A549 treated with Mapracorat at 1 μM for 4 hours (cell line): ENCODE measurements at places on chromosomes 12 and 14. TPM values are rescaled to one million over a fixed set of nuclear protein-coding genes. Genes with fewer than 3 reads are reported as not detected.

Gene HHIPL1
- 0.13 to 0.22 TPM (median 0.17 TPM) in 5 replicates for total RNA-seq

Gene C14orf119
- 85.6 to 107 TPM (median 97.5 TPM) in 5 replicates for total RNA-seq

Gene CLEC4C
- not detected in 5 replicates for total RNA-seq

Gene NRL
- total RNA-seq = 0.56 to 1.1 TPM (median 0.84 TPM) in 5 replicates

Gene B4GALNT3
- 0.35 to 1.1 TPM (median 0.68 TPM) in 5 replicates for total RNA-seq

Gene FGD6
- total RNA-seq = 10.6 to 16.5 TPM (median 13.5 TPM) in 5 replicates

Gene GRIP1
- 1.4 to 2.6 TPM (median 1.6 TPM) in 5 replicates for total RNA-seq

Gene GPR132
- 0.40 to 0.70 TPM (median 0.56 TPM) in 5 replicates for total RNA-seq

Gene FOXG1
- 0.13 to 0.23 TPM (median 0.15 TPM) in 5 replicates for total RNA-seq

Gene GDF3
- total RNA-seq = not detected in 5 replicates

Gene IGFBP6
- 157 to 250 TPM (median 241 TPM) in 5 replicates for total RNA-seq

Gene SINHCAF
- 35.5 to 47.3 TPM (median 42.5 TPM) in 5 replicates for total RNA-seq

Gene KIF5A
- total RNA-seq = 0.13 to 0.29 TPM (median 0.20 TPM) in 5 replicates

Gene KRT77
- not detected in 5 replicates for total RNA-seq

Gene GARIN6
- total RNA-seq = not detected in 5 replicates

Gene OR6C2
- not detected in 5 replicates for total RNA-seq

Gene SLC17A8
- 0.03 TPM in 1 of 5 replicates, not detected in the others for total RNA-seq

Gene FITM1
- 0.13 to 0.19 TPM in 2 of 5 replicates, not detected in the others for total RNA-seq

Gene PTCSC3
- total RNA-seq = not detected in 5 replicates

Gene STXBP6
- total RNA-seq = 1.8 to 2.5 TPM (median 2.0 TPM) in 5 replicates

Gene IL31
- not detected in 5 replicates for total RNA-seq

Gene A2M
- 0.03 to 0.08 TPM (median 0.08 TPM) in 3 of 5 replicates, not detected in the others for total RNA-seq

Gene TPH2
- total RNA-seq = not detected in 5 replicates

Gene TOMM20L
- not detected in 5 replicates for total RNA-seq

Gene AICDA
- total RNA-seq = 0.07 to 0.48 TPM (median 0.14 TPM) in 5 replicates

Gene HOXC12
- not detected in 5 replicates for total RNA-seq

Gene FAM222A
- total RNA-seq = 3.4 to 6.0 TPM (median 4.7 TPM) in 5 replicates

Gene KLHDC1
- total RNA-seq = 0.24 to 0.49 TPM (median 0.28 TPM) in 5 replicates

Gene CD4
- total RNA-seq = not detected in 5 replicates

Gene ACSM4
- not detected in 5 replicates for total RNA-seq

Gene INHBC
- not detected in 5 replicates for total RNA-seq

Gene SNRNP35
- 16.8 to 21.8 TPM (median 19.8 TPM) in 5 replicates for total RNA-seq

Gene HOXC9
- 11.1 to 13.2 TPM (median 11.7 TPM) in 5 replicates for total RNA-seq

Gene FAM186B
- total RNA-seq = 0.07 to 0.23 TPM (median 0.15 TPM) in 5 replicates

Gene PCBP2
- 590 to 639 TPM (median 617 TPM) in 5 replicates for total RNA-seq

Gene EVL
- total RNA-seq = 24.2 to 31.9 TPM (median 27.3 TPM) in 5 replicates

Gene MFAP5
- 0.07 to 0.79 TPM (median 0.34 TPM) in 4 of 5 replicates, not detected in the other for total RNA-seq

Gene PYGL
- 116 to 164 TPM (median 151 TPM) in 5 replicates for total RNA-seq

Gene CLEC2B
- 1.00 to 2.1 TPM (median 1.3 TPM) in 5 replicates for total RNA-seq

Gene IL22
- not detected in 5 replicates for total RNA-seq

Gene SERPINA12
- not detected in 5 replicates for total RNA-seq

Gene ARMH4
- 0.17 to 1.5 TPM (median 0.77 TPM) in 5 replicates for total RNA-seq
